ENCODE measurements at places on chromosomes 11 and 22.

DNA sequence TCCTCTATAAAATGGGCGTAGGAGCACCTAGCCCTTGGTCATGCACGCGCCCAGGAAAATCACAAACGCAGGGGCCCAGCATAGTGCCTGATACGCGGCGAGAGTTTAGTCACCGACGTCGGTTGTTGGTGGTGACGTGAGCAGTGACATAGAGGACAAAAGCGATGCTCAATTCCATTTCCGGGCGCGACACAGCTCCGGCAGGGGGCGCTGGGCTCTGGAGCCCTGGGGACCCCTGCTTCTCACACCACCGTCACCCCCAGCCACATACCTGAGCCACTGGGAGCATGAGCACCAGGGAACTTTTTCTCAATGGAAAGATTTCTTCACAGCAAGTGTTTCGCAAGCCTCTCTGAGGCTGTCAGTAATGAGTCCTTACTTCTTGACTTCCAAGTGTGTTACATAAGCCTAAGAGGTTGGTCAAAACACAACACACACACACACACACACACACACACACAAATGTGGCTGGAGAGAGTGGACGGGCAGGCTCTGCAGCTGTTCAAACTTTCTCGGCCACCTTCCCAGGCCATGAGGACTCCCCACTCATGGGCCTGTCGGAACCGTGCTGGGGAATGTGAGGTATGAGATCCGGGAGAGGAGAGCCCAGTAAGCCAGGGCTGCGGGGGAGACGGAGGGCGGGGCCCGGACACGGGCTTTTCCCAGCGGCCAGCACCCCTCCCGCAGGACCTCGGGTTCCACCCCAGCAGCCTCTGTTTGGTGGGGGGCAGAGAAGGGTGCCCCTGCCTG lies 36.9 kb upstream of the LINC01488 start:
- no peak for DNase-seq

GRCh38 chr11:3873712-3874349 lies 18.4 kb downstream of the STIM1 start:
- DNase-seq: no peak

DNA sequence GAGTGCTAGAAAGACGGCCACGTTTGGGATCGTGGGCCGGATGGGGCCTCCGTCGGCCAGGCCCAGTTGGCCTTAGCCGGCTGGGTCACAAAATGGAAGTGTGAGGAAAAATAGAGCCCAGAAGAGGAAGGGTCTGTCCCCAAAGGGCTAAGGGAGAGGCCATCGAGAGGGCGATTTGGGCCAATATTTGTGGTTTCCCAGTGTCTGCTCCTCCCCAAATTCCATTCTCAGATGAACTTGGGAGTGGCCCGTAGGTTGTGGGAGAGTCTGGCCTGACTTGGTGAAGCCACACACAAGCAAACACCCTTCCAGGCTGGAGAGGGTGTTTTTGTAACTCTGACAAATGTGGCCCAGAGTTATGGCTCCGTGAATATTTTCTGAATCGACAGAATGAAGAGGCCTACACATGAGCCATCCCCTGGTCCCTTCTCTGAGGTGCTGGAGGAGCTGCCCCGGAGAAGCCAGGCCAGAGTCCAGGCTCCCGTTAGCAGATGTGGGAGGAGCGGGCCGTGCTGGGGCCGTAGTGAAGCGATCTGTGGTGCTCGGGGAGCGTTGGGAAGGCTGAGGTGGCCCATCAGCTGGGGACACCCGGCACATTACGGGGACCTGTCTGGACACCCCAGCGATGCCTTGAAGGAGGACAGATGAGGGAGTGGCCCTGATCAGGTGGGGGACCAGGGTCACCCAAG lies 73.5 kb upstream of the PPARA start:
- DNase-seq: no peak

- no peak for DNase-seq
These were observed 710 bp downstream of the ATP5MGL start for GRCh38 chr22:42639541-42640241.

DNA sequence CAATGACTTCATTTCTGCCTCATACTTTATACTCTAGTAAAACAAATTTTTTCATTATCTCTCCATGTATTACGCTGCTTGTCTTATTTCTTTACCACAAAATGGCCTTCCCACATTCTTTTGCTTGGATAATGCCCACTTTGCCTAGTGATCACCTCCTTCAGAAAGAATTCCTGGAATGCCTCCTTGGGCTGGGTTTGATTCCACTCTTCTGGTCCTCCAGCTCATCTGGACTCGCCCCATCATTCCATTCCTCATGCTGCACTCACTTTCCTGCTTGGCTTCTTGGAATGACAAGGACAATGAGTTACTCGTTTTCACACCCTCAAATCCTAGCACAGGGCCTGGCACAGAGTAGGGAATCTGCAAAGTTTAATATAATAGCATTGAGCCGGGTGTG lies 475.1 kb upstream of the LARGE1 start:
- no peak for DNase-seq

GRCh38 chr11:68118706-68119448 lies 2.3 kb downstream of the CHKA start:
- DNase-seq: no peak
